ENCODE measurements at places on chromosomes 12 and 14. TPM values are rescaled to one million over a fixed set of nuclear protein-coding genes. Genes with fewer than 3 reads are reported as not detected.

The DUSP6 gene
- 47.8 TPM for total RNA-seq

The NUAK1 gene
- total RNA-seq, result 96.1 TPM

The SMAGP gene
- total RNA-seq, result 3.6 TPM

The KRT6C gene
- not detected for total RNA-seq

The TMEM229B gene
- 1.3 TPM for total RNA-seq

The SPTB gene
- 0.43 TPM for total RNA-seq

The CHST11 gene
- 30.2 TPM for total RNA-seq

The LRIG3 gene
- 96.0 TPM for total RNA-seq

The BCL11B gene
- total RNA-seq, result 1.1 TPM

The KRT71 gene
- not detected for total RNA-seq

The CMA1 gene
- total RNA-seq, result not detected

The KITLG gene
- total RNA-seq, result 15.9 TPM

The AGAP2 gene
- 0.17 TPM for total RNA-seq

DNA sequence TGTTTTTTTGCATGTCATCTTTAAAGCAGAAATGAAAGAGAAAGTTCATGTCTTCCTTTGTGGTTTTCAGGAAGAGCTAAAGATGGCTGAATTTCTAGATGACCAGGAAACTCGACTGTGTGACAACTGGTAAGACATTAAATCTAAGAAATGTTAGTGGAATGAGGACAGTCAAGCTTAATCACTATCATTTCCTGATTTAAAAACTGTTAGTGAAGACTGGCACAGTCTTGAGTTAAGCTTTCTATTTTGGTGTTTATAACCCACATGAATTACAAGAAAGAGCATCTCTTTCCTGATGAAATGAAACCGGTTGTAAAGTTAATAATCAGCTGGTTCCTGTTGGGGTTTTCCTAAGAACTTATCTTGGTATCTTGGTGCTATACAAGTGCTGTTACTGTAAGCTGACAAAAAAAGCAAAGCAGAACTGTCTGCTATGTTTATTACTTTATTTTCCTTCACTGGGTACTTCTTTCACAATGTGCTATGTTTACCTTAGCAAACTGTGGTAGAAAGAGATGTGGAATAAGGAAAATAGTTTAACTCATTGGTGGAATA lies 5.2 kb downstream of the TRAFD1 start:
- DNase-seq, result no peak
- H3K4me1 ChIP-seq, result peaks cover 7% of the 10 kb centered on the region
- no peaks in the 10 kb centered on the region for H3K27me3 ChIP-seq
- peaks cover 12% of the 10 kb centered on the region for H3K36me3 ChIP-seq

GRCh38 chr12:41190338-41190737 lies 2.2 kb downstream of the PDZRN4 start:
- peak; percentile 6 for DNase-seq
- H3K27ac ChIP-seq, result no peak overlapping the region
- H3K27me3 ChIP-seq, result peaks cover 35% of the 10 kb centered on the region
- no peak overlapping the region for H3K4me3 ChIP-seq

- H3K4me3 ChIP-seq, result no peak overlapping the region
- peaks cover 3% of the 10 kb centered on the region for H3K4me1 ChIP-seq
- no peaks in the 10 kb centered on the region for H3K27me3 ChIP-seq
- DNase-seq, result no peak
Observed at GRCh38 chr12:10184261-10184843, 5.5 kb downstream of the TMEM52B start.

DNA sequence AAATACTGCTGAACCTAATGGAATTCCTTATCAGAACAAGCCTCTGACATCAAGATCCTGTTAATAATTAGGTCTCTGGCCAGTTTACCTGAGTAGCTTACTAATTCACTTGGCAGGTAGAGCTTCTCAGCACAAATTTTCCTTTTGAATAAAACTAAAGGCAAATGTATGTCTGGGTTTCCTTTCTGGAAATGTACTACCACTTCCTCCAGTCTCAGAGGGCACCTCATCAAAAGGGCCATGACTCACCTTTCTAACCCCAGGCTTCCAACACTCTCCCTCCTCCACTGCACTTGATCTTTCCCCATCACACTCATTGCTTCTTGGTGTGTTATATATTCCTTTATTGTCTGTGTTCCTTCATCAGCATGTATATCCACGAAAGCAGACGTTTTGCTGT lies 90.5 kb downstream of the SLC2A13 start:
- H3K4me3 ChIP-seq, result no peak overlapping the region
- H3K4me1 ChIP-seq, result no peaks in the 10 kb centered on the region
- H3K27me3 ChIP-seq, result no peaks in the 10 kb centered on the region
- no peaks in the 10 kb centered on the region for H3K36me3 ChIP-seq
- no peak for DNase-seq

DNA sequence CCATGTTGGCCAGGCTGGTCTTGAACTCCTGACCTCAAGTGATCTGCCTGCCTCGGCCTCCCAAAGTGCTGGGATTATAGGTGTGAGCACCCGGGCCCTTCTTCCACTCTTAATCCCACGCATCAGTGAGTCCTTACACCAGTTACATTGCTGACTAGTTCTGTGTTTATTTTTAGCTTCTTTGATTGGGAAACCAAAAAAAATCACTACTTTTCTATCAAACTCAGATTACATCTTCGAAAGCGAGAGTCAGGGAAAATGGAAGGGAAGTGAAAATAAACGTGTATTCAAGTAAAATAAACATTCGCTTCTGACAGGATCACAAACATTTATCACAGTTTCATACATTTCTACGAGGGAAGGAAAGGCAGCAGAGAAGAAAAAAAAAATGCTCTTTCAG lies 32.2 kb downstream of the FGD6 start:
- DNase-seq, result no peak
- no peak overlapping the region for H3K4me3 ChIP-seq
- no peak overlapping the region for H3K27ac ChIP-seq
- H3K4me1 ChIP-seq, result peaks cover 11% of the 10 kb centered on the region

GRCh38 chr12:100464529-100464928 lies 9.1 kb upstream of the NR1H4 start:
- no peaks in the 10 kb centered on the region for H3K4me1 ChIP-seq
- no peaks in the 10 kb centered on the region for H3K27me3 ChIP-seq
- H3K36me3 ChIP-seq, result no peaks in the 10 kb centered on the region
- H3K27ac ChIP-seq, result no peak overlapping the region

GRCh38 chr14:99779751-99780150 lies 13.5 kb upstream of the EML1 start:
- peaks cover 5% of the 10 kb centered on the region for H3K4me1 ChIP-seq
- peak; percentile 60 for DNase-seq
- H3K4me3 ChIP-seq, result no peak overlapping the region
- peak overlapping the region; percentile 65 for H3K27ac ChIP-seq
- H3K27me3 ChIP-seq, result no peaks in the 10 kb centered on the region

DNA sequence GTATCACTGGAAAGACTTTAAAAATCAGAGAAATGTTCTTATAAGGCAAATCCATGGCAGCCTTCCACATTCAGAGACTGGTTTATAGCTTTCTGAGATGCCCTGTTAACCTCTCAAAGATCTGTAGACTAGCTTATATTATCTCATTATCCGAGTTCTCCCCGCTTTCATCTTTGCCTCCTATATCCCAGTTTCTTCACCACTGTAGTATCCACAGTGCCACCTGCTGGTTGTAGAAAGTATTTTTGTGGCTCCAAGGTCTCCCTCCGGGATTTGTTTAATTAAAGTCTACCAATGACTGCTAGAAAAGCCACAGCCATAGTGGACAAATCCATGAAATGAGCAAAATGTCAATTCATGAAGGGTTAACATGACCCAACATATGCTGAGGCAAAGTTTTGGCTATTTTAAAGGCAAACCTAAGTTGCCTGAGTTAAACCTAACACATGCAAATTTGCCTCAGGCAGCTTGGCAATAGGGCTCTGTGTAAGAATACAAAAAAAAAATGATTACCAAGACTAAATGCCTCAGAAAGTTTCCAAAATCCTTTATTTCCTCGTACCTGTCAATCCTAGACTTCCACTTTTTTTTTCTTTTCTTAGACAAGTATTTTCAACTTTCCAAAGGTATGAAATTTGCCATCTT lies 218.8 kb upstream of the BMP4 start:
- no peaks in the 10 kb centered on the region for H3K36me3 ChIP-seq
- no peaks in the 10 kb centered on the region for H3K27me3 ChIP-seq
- no peak overlapping the region for H3K4me3 ChIP-seq
- DNase-seq, result peak; percentile 33
- peaks cover 9% of the 10 kb centered on the region for H3K4me1 ChIP-seq
- H3K27ac ChIP-seq, result no peak overlapping the region

GRCh38 chr14:103854822-103855733 lies 7.7 kb upstream of the PPP1R13B start:
- DNase-seq, result no peak
- no peak overlapping the region for H3K4me3 ChIP-seq
- H3K4me1 ChIP-seq, result no peaks in the 10 kb centered on the region
- no peaks in the 10 kb centered on the region for H3K36me3 ChIP-seq

DNA sequence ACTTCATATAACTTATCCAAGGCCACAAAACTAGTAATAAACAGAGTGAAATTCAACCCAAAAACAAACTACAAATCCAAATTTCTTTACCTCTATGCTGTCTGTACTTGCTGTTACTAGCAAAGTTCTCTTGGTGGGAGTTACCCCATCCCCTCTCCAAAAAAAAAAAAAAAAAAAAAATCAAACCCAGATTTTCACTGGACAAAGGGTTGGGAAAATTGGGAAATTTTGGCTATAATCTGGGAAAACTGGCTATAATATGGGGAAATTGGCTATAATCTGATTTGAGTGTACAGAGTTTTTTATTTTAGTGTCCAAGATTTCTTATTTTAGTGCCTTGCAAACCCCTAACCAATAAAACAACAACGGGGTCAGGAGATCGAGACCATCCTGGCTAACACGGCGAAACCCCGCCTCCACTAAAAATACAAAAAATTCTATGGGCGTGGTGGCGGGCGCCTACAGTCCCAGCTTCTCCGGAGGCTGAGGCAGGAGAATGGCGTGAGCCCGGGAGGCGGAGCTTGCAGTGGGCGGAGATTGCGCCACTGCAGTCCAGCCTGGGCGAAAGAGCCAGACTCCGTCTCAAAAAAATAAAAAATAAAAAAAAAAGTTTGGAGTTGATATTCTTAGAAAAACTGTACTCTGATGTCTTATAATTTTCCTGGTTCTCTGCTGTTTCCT lies 148.4 kb downstream of the CHST11 start:
- H3K27ac ChIP-seq, result no peak overlapping the region
- H3K27me3 ChIP-seq, result no peaks in the 10 kb centered on the region
- peaks cover 36% of the 10 kb centered on the region for H3K4me1 ChIP-seq
- DNase-seq, result no peak

GRCh38 chr14:93688239-93688666 lies 100.0 kb downstream of the PRIMA1 start:
- H3K36me3 ChIP-seq, result no peaks in the 10 kb centered on the region
- no peaks in the 10 kb centered on the region for H3K4me1 ChIP-seq
- no peaks in the 10 kb centered on the region for H3K27me3 ChIP-seq
- H3K4me3 ChIP-seq, result no peak overlapping the region
- no peak for DNase-seq
- no peak overlapping the region for H3K27ac ChIP-seq

GRCh38 chr12:64819816-64820402 lies 4.5 kb upstream of the TBC1D30 start:
- H3K4me3 ChIP-seq, result no peak overlapping the region
- no peak for DNase-seq
- peaks cover 5% of the 10 kb centered on the region for H3K4me1 ChIP-seq

- no peaks in the 10 kb centered on the region for H3K27me3 ChIP-seq
- peak; percentile 76 for DNase-seq
- H3K27ac ChIP-seq, result peak overlapping the region; percentile 61
- no peaks in the 10 kb centered on the region for H3K36me3 ChIP-seq
- no peak overlapping the region for H3K4me3 ChIP-seq
Observed at GRCh38 chr14:103014466-103015228, 42.7 kb downstream of the CDC42BPB start.

- no peaks in the 10 kb centered on the region for H3K4me1 ChIP-seq
- no peaks in the 10 kb centered on the region for H3K36me3 ChIP-seq
- no peak overlapping the region for H3K27ac ChIP-seq
Observed at GRCh38 chr12:65192963-65193516, 23.7 kb downstream of the LEMD3 start.

DNA sequence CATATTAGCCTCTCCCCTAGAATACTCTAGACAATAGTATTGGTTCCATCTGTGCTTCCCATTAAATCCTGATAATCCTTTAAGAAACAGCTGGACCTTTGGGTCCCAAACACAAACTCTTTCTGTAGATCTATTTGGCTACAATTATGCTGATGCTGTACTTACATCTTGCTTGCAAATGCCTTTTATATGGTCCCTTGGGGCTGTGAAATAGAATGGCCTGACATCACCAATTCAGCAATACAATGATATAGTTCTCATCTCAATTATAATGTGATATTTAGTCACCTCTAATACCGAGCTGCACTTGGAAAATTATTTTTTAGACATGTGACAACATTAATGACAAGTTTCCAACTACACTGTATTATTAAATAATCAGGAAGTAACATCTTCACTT lies 261.5 kb downstream of the SOX5 start:
- no peak overlapping the region for H3K27ac ChIP-seq
- no peak for DNase-seq
- H3K27me3 ChIP-seq, result no peaks in the 10 kb centered on the region

- peak overlapping the region; percentile 55 for H3K27ac ChIP-seq
- H3K36me3 ChIP-seq, result no peaks in the 10 kb centered on the region
- H3K4me3 ChIP-seq, result no peak overlapping the region
- DNase-seq, result peak; percentile 94
- no peaks in the 10 kb centered on the region for H3K27me3 ChIP-seq
Observed at GRCh38 chr12:6613776-6614512, 6.8 kb upstream of the CHD4 start.

DNA sequence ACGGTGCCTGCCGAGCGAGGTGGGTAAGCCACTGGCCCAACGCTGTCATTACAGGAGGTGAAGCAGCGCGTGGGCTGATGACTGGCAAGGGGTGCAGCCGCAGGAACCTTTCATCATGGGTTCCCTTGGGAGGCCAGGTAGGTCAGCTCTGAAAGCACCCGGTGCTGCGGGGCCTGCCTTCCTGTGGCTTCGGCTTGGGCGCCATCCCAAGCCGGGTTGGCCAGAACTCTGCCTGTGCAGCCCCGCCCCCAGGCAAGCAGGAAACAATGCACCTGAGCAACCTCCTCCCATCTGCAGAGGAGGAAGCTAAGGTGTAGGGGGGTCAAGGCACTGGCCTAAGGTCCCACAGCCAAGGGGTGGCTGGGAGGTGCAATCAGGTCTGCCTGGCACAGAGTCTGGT lies 20.0 kb upstream of the HHIPL1 start:
- H3K27me3 ChIP-seq, result no peaks in the 10 kb centered on the region
- H3K27ac ChIP-seq, result no peak overlapping the region
- no peaks in the 10 kb centered on the region for H3K36me3 ChIP-seq
- H3K4me3 ChIP-seq, result no peak overlapping the region

DNA sequence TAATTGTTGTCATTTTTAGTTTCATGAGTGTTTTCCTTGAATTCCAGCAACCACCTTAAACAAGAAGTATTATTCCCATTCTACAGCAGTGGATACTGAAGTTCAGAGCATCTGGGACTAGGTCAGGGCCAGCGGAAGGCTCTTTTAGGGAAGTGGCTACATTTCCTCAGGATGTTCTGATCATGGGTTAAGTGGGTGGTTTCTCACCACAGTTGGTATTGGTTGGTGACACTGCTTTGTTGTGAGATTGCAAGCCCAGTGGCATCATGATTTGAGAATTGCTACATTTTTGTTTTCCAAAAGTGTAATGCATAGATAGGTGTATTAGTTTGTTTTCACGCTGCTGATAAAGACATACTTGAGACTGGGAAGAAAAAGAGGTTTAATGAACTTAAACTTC lies 47.1 kb downstream of the SYNE2 start:
- DNase-seq, result no peak
- peaks cover 21% of the 10 kb centered on the region for H3K4me1 ChIP-seq
- no peak overlapping the region for H3K27ac ChIP-seq
- no peaks in the 10 kb centered on the region for H3K27me3 ChIP-seq

GRCh38 chr12:26346736-26347135 lies 151.4 kb downstream of the SSPN start:
- H3K36me3 ChIP-seq, result no peaks in the 10 kb centered on the region
- peak; percentile 47 for DNase-seq
- no peak overlapping the region for H3K27ac ChIP-seq
- H3K4me1 ChIP-seq, result peaks cover 17% of the 10 kb centered on the region
- H3K4me3 ChIP-seq, result no peak overlapping the region
